Aorta (tissue), 5 donors: ENCODE measurements at places on chromosomes 11 and 22. TPM values are rescaled to one million over a fixed set of nuclear protein-coding genes. Genes with fewer than 3 reads are reported as not detected.

DNA sequence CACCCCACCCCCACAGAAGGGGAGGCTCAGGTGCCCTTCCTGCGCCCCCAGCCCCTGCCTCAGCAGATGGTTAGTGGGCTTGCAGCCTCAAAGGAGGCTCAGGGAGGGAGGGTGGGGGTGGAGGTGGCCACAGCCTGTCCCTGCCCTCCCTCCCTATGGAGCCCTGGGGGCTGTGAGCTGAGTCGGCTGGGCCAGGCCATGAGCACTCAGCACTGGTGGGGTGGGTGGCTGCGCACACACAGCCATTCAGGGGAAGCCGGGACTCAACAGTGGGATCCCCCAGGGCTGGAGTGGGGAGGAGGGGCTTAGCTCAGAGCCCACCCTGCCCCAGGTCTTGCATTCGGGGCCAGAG is 50.2 kb downstream of the FLRT1 start:
- no peaks in the 10 kb centered on the region for H3K4me1 ChIP-seq
- DNase-seq: no peak
- H3K36me3 ChIP-seq: no peaks in the 10 kb centered on the region
- no peak overlapping the region for H3K27ac ChIP-seq
- no peak overlapping the region for H3K4me3 ChIP-seq
- H3K27me3 ChIP-seq: no peaks in the 10 kb centered on the region

- no peaks in the 10 kb centered on the region for H3K36me3 ChIP-seq
- DNase-seq: no peak
- H3K27me3 ChIP-seq: peaks cover 1% of the 10 kb centered on the region
- no peaks in the 10 kb centered on the region for H3K4me1 ChIP-seq
- H3K4me3 ChIP-seq: no peak overlapping the region
Observed at GRCh38 chr11:4467811-4468606, 14.4 kb upstream of the OR52K1 start.

DNA sequence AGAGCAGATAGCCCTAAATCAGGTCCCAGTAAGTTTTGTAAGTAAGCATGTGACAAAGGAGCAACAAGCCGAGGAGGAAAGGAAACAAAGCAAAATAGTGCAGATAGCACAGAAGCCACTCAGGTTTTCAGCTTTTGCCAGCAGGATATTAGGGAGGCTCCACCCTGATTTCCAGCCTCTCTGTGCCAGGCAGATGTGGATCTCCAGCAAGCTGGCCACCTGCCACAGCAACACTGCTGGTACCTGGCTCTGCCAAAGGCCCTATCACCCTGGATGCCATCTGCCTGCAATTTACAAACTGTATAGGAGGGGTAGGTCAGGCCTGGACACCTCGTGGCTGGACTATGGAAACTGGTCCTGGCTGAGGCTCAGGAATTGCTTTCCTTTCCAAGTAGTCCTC is 12.2 kb upstream of the NNMT start:
- no peaks in the 10 kb centered on the region for H3K27me3 ChIP-seq
- no peaks in the 10 kb centered on the region for H3K36me3 ChIP-seq
- DNase-seq: no peak
- no peak overlapping the region for H3K27ac ChIP-seq
- H3K4me1 ChIP-seq: peaks cover 2% of the 10 kb centered on the region

- no peak overlapping the region for H3K27ac ChIP-seq
- no peaks in the 10 kb centered on the region for H3K4me1 ChIP-seq
- H3K36me3 ChIP-seq: no peaks in the 10 kb centered on the region
- no peaks in the 10 kb centered on the region for H3K27me3 ChIP-seq
Observed at GRCh38 chr11:115637599-115638241, 133.5 kb upstream of the CADM1 start.

GRCh38 chr11:74948546-74948897 is 369 bp downstream of the XRRA1 start:
- H3K36me3 ChIP-seq: no peaks in the 10 kb centered on the region
- H3K4me1 ChIP-seq: peaks cover 4% of the 10 kb centered on the region
- DNase-seq: no peak
- peak overlapping the region; percentile 86 for H3K4me3 ChIP-seq

GRCh38 chr11:123564221-123564620 is 90.2 kb downstream of the SCN3B start:
- no peaks in the 10 kb centered on the region for H3K4me1 ChIP-seq
- H3K27me3 ChIP-seq: no peaks in the 10 kb centered on the region
- H3K36me3 ChIP-seq: no peaks in the 10 kb centered on the region
- no peak overlapping the region for H3K27ac ChIP-seq
- H3K4me3 ChIP-seq: no peak overlapping the region

DNA sequence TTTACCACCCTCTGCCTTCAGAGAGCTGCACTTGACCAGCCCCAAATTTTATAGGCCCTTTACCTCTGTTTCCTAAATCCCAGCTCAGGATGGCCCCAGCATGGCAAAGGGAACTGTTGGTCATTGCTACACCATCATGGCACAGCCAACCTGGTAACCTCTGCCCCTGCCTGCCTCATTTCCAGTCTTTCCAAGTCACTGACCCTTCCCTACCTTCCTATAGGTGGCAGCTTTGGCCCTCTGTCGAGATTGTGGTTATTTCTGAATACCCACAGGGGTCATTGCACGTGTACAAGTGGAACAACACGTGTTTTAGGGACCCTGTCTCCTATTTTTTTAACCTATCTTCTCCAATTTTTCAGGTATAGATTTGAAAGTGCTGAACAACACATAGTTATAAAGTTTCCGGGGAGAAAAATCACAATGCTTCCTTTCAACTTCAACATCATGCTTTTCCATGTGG is 2.8 kb downstream of the GALNT18 start:
- H3K27me3 ChIP-seq: no peaks in the 10 kb centered on the region
- no peak for DNase-seq
- no peaks in the 10 kb centered on the region for H3K36me3 ChIP-seq
- peaks cover 6% of the 10 kb centered on the region for H3K4me1 ChIP-seq
- H3K27ac ChIP-seq: peak overlapping the region; percentile 76
- no peak overlapping the region for H3K4me3 ChIP-seq

Gene BIK
- total RNA-seq: not detected

DNA sequence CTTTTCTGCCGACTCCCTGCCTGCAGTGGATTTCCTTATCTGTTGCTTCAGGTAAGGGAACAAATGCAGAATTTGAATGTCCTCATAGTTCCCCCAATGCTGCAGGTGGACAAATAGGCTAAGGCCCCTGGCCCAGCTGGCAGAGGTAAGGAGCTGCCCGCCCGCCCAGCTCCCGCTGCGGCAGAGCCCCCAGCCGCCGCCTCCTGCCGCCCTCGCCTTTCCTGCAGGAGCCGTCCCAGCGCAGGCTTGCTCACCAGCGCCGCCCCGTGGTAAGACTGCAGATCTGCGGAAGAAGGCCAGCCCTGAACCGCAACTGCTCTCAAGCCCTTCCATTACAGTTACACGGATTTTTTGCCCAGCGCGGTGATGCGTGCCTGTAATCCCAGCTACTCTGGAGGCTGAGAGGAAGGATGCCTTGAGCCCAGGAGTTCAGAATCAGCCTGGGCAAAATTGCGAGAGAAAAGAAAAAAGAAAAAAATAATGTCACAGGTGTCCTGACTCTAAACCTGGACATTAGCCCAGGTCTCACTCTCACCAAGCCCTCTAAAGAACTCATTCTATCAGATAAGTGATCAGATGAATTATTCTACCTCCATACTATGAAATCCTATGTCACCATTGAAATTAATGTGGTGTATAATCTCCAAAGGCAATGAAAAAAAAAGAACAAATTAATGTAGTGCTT is 51.2 kb upstream of the EMID1 start:
- no peaks in the 10 kb centered on the region for H3K27me3 ChIP-seq
- no peak overlapping the region for H3K4me3 ChIP-seq
- no peaks in the 10 kb centered on the region for H3K4me1 ChIP-seq
- H3K27ac ChIP-seq: no peak overlapping the region

GRCh38 chr11:57394203-57394965 is 3.9 kb upstream of the PRG2 start:
- no peak overlapping the region for H3K4me3 ChIP-seq
- H3K36me3 ChIP-seq: no peaks in the 10 kb centered on the region
- DNase-seq: no peak
- H3K27me3 ChIP-seq: no peaks in the 10 kb centered on the region
- no peak overlapping the region for H3K27ac ChIP-seq

Gene SYCE3
- total RNA-seq: not detected

GRCh38 chr22:49983148-49984042 is 22.8 kb downstream of the PIM3 start:
- no peaks in the 10 kb centered on the region for H3K4me1 ChIP-seq
- peak; percentile 75 for DNase-seq
- H3K4me3 ChIP-seq: no peak overlapping the region
- H3K27me3 ChIP-seq: no peaks in the 10 kb centered on the region
- H3K27ac ChIP-seq: no peak overlapping the region

DNA sequence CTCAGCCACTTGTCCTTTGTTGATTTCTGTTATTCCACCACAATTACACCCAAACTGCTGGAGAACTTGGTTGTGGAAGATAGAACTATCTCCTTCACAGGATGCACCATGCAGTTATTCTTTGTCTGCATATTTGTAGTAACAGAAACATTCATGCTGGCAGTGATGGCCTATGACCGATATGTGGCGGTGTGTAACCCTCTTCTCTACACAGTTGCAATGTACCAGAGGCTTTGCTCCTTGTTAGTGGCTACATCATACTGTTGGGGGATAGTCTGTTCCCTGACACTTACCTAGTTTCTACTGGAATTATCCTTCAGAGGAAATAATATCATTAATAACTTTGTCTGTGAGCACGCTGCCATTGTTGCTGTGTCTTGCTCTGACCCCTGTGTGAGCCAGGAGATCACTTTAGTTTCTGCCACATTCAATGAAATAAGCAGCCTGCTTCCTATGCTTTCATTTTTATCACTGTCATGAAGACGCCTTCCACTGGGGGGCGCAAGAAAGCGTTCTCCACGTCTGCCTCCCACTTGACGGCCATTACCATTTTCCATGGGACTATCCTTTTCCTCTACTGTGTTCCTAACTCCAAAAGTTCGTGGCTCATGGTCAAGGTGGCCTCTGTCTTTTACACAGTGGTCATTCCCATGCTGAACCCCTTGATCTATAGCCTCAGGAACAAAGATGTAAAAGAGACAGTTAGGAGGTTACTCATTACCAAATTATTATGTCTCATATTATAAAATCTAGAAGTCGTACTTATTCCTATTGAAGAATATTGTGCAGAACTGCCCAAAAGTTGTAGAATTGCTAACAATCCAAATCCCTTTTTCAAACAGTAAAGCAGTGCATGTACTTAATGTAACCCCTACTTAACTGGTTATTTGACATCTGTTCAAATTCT is 53.2 kb downstream of the OR4C6 start:
- H3K4me3 ChIP-seq: no peak overlapping the region
- H3K27me3 ChIP-seq: no peaks in the 10 kb centered on the region
- no peak overlapping the region for H3K27ac ChIP-seq
- H3K4me1 ChIP-seq: no peaks in the 10 kb centered on the region

- H3K36me3 ChIP-seq: no peaks in the 10 kb centered on the region
- H3K27me3 ChIP-seq: no peaks in the 10 kb centered on the region
- H3K4me3 ChIP-seq: no peak overlapping the region
- no peak for DNase-seq
- no peak overlapping the region for H3K27ac ChIP-seq
Observed at GRCh38 chr11:110435780-110436717, 6.3 kb downstream of the FDX1 start.

DNA sequence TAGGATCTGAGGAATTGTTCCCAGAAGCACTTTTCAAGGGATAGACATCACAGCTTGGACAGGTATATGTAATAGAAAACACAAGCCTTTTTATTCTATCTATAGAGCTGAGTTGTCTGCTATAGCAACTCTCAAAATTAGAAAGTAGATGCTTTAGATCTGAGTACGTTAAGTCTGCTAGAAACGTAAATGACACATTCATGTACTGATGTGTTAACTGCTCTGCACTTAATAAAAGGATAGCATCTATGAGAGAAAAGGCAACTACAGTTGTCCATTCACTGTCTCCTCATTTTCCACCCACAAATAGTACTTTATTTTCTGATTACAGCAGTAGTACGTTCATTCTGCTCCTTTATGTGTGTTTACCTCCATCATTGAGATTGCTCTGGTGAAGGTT is 6.0 kb upstream of the STT3A start:
- H3K4me1 ChIP-seq: no peaks in the 10 kb centered on the region
- H3K27me3 ChIP-seq: no peaks in the 10 kb centered on the region
- no peak for DNase-seq
- peaks cover 3% of the 10 kb centered on the region for H3K36me3 ChIP-seq
- no peak overlapping the region for H3K4me3 ChIP-seq
- H3K27ac ChIP-seq: no peak overlapping the region

GRCh38 chr11:75428281-75428724 is 4.7 kb downstream of the KLHL35 start:
- H3K4me3 ChIP-seq: no peak overlapping the region
- H3K27me3 ChIP-seq: no peaks in the 10 kb centered on the region
- H3K4me1 ChIP-seq: no peaks in the 10 kb centered on the region
